RPMI7951 (cell line): ENCODE measurements at places on chromosomes 1 and 21. TPM values are rescaled to one million over a fixed set of nuclear protein-coding genes. Genes with fewer than 3 reads are reported as not detected.

DNA sequence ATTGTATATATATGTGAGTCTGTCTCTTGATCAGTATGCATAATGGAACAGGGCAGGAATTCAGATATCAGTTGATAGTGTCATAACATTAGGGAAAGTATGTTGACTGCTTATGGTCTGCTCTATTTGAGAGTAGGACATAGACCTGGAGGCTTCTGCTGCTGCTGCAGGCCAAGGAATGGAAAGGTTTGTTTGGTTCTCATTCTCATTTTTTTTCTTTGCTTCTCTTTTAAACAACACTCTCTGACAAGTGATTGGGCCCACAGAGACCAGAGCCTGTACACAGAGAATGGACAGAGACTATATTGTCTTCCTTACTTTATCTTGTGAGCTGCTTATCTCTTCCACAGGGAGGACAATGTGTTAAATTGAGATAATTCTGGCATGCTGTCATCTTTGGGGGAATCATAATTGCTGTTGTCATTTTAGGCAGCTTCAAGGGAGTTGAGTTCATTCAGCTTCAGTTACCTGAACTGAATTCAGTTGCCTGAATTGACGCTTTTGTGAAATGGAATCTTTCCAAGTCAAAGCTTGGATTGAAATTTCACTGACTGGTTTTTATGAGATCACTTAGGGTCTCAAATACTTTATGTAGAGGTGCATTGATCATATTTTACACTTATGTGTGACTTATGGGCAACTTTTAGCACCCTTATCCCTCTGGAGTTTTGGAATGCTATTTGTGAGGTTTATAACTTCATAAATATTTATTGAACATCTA is 16.9 kb downstream of the CAP1 start:
- DNase-seq: no peak

Gene TNFRSF18
- not detected in 2 replicates for total RNA-seq

Gene TSSK3
- 0.12 and 0.39 TPM in 2 replicates for total RNA-seq

- no peak for DNase-seq
Measured at GRCh38 chr1:159985473-159985872, 31.4 kb upstream of the SLAMF9 start.

DNA sequence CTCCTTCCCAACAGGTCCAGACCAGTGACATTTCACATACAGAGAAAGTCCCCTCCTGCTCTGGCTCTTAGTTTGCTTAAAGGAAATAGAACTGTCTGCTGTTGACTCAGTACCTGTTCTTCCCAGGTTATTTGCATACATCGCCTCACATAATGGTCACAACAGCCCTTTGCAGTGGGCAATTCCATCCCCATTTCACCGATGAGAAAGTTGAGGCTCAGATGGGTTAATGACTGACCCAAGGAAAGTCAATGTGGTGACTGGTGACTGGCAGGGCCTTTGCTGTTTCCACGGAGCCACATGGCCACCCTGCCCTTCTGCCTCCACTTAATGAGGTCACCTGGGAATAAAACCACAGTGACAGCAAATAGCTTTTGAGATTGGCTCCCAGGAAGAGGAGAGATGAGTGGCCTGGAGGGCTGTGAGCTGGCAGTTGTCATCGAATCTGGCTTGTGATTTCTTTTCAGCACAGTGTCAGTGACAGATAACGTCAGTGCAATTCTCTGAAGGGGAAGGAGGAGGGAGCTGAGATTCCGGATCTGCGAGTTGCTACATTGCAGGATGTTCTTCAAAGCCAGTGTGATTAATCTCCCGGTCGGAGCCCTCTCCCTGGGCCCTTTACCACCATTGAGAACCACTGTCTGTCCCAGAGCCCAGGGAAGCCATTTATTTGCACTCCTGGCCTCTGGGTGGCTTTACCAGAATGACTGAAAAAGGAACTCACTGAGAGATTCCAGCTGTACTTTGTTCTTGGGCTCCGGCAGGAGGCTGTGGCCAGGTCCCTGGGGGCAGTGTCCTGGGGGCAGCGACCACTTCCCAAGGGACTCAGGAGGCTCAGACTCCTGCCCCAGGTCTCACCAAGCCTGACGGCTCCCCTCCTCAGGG is 117.2 kb downstream of the CNIH3 start:
- peak; percentile 77 for DNase-seq

Gene SPATA45
- total RNA-seq: not detected in 2 replicates

GRCh38 chr21:16419188-16419921 is 689.6 kb downstream of the USP25 start:
- peak; percentile 2 for DNase-seq

Gene FNDC10
- total RNA-seq: 3.4 and 3.6 TPM in 2 replicates

GRCh38 chr1:103489935-103490334 is 35.6 kb upstream of the RNPC3 start:
- no peak for DNase-seq

Gene INKA2
- 1.3 and 1.4 TPM in 2 replicates for total RNA-seq

Gene KRTAP19-1
- total RNA-seq: not detected in 2 replicates

- no peak for DNase-seq
Measured at GRCh38 chr1:22189619-22190018, 46.7 kb upstream of the WNT4 start.

- no peak for DNase-seq
Measured at GRCh38 chr1:59408608-59409240, 111.8 kb downstream of the FGGY start.

Gene MR1
- 8.6 and 13.3 TPM in 2 replicates for total RNA-seq

Gene HLX
- total RNA-seq: 5.2 TPM in 2 replicates

- no peak for DNase-seq
Measured at GRCh38 chr21:39669485-39669884, 56.7 kb downstream of the B3GALT5 start.

GRCh38 chr1:106768501-106768900 is 288.0 kb upstream of the PRMT6 start:
- DNase-seq: no peak

DNA sequence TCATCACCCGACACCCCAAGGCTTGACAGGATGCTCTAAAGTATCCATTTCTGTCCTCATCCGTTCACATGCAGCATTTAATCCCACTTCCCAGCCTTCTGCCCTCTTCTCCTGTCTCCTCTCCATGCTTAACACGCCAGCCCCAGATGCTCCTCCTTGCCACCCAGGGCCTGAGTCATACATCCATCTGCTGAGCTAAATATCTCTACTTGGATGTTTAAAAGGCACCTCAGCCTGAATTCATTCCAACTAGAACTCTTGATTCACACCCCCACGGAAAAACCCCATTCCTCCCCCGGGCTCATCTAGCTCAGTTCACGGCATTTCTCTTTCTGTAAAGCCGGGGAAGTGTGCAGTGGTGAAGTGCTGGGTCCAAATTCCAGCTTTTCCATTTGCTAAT is 27.7 kb downstream of the TEX35 start:
- DNase-seq: peak; percentile 91

Gene PPIAL4G
- not detected in 2 replicates for total RNA-seq

GRCh38 chr1:1021010-1021919 is 1.3 kb downstream of the AGRN start:
- DNase-seq: peak; percentile 91

GRCh38 chr21:38273745-38274542 is 17.2 kb downstream of the KCNJ15 start:
- DNase-seq: peak; percentile 20

DNA sequence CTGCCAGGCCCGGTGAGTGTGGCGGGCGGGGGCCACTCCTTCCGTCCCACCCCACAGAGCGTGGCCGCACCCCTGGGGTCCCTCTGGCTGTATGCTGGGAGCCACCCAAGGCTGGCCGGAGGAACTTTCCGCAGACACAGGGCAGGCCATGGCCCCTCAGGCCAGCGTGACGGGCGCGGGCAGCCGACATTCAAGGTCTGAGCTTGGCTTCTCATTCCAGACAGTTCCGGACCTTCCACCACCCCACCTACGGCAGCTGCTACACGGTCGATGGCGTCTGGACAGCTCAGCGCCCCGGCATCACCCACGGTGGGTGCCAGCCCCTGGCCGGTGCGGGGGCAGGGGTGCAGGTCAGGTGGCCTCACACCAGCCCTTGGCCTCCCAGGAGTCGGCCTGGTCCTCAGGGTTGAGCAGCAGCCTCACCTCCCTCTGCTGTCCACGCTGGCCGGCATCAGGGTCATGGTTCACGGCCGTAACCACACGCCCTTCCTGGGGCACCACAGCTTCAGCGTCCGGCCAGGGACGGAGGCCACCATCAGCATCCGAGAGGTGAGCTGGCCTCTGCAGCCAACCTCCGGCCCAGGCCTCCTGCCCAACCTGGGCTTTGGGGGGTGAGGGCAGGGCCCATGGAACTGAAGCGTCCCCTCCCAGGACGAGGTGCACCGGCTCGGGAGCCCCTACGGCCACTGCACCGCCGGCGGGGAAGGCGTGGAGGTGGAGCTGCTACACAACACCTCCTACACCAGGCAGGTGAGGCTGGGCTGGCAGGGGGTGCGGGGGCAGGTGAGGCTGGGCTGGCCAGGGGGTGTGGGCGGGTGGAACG is 7.3 kb downstream of the SCNN1D start:
- no peak for DNase-seq

DNA sequence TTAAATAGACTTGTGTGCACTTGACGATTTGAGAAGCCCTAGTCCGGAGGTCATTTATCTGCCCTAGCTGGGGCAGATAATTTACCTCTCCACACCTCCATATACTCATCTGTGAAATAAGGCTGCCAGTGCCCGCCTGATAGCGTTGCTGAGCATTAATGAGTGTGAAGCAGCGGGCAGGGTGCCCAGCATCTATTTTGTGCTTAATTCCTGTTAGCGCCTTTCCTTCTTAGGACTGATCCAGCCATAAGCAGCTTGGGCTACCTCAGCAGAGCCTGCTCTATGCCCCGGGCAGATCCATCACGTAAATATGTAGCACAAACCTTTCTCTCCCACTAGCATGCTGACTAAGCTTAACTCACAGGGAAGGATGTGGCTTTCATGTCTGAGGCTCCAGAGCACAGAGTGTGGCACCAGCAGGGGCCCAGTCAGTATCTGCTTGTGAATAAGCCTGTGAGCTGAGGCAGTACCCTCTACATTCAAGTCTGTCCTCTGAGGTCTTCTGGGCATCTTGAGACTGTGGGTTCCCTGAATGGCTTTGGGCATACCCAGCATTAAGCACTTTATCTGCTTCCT is 21.5 kb upstream of the RNF187 start:
- no peak for DNase-seq

Gene PIGR
- total RNA-seq: not detected in 2 replicates

Gene ITGB2
- not detected in 2 replicates for total RNA-seq

- DNase-seq: no peak
Measured at GRCh38 chr1:113818578-113818977, 6.3 kb upstream of the RSBN1 start.

Gene FTCD
- total RNA-seq: 0.20 and 0.36 TPM in 2 replicates

DNA sequence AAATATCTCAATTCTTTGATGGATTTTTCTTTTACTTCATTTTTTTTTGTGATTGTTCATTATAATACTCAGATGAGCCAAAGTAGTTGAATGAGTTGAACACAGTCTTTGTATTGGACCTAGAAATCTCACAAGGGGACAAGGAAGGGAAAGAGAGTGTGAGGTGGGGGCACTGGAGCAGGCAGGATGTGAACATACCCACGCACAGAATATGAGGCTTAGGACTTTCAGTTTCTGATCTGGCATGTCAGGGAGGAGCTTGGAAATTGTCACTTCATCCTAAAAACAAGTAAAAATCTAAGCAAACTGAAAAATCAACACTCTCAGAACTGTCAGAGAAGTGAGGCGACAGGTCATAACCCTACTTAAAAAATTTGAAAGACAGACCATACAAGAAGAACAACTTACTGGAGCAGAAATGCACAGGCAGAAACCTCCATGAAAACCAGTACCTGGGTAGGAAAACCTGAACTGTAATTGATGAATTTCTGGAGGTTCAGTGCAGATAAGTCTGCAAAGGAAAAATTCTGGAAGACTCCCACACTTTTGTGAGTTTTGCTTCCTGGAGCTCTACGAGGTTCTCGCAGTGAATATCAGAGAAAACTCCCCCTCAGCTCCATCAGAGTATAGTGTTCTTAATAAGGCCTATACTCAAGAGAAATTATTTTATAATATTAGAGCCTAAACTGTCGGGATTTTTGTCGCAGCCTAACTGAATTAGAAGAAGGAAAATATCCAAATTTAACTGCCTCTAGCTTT is 3.6 kb upstream of the PTGS2 start:
- DNase-seq: no peak

GRCh38 chr21:42107177-42107880 is 36.2 kb downstream of the UMODL1 start:
- DNase-seq: no peak

Gene MANEAL
- total RNA-seq: 5.6 and 8.2 TPM in 2 replicates

DNA sequence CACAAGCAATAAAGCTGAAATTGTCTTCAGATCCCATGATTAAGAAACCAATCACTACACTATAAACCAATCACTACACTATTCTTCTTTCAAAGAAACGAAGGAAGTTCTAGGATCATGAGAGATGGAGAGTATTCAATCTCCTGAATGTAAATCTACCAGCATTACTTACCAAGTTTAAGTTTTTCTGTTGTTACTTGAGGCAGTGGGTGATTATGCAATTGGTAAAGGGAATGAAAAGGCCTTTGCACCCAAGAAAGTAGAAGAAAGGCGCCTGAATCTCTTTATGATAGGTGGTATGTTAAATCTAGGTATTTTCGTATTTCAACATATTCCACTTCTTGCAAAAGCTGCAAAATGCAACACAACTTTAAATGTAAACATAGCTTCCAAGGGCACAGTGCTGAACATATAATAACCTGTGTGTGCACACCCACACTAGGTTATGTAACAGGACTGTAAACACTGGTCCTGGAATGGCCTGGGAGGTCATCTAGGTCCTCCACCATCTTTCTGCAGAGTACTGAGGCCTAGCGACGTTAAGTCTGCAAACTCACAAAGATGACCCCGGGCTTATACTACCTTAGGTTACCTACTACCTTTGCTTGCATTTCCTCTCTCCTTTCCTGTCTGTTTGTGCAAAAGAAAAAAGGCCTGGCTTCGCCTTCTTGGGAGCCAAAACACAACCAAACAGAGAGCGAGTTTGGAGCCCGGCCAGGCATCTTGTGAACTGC is 1.1 kb upstream of the UAP1 start:
- peak; percentile 67 for DNase-seq

DNA sequence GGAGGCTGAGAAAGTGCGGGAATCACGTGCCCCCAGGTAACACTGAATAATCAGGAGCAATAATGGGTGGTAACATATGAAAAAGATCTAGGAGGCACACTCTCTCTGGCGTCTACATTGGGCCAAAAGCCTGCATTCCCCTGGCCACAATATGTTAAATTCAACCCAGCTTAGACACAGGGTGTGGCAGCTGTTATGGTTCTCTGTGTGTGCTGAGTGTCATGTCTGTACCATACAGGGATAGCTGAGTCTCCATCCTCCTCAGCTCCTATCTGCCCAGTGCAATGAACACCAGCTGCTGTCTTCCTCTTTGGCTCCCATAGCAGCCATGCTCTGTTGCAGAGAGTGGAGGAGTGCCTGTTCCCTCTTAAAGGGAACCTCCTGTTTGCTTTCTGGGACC is 14.3 kb downstream of the S100A11 start:
- DNase-seq: no peak

Gene IRF6
- 0.20 and 0.24 TPM in 2 replicates for total RNA-seq

DNA sequence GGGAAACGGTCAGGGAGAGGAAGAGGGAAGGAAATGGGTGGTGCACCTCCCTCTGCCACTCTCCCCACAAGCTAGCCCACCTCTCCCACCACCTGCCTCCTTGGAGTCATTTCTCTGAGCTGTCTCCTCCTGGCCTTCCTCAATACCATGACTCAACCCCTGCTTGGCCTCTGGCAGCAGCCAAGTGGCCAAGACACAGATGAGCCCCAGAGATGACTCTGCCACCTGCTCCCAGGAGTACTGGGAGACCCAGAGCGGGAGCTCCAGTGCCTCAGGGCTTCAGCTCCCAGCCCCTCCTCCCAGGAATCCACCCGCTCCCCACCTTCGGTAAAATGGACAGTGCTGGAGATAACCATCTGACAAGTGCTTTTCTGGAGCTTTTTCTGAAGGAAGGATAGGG is 2.6 kb downstream of the S100A16 start:
- peak; percentile 81 for DNase-seq
